ENCODE measurements at places on chromosomes 2 and 18. TPM values are rescaled to one million over a fixed set of nuclear protein-coding genes. Genes with fewer than 3 reads are reported as not detected.

- no peak for DNase-seq
These were observed 76.1 kb downstream of the MBP start for GRCh38 chr18:77056344-77057005.

KANSL3 gene
- total RNA-seq: 30.5 TPM

- DNase-seq: no peak
These were observed 158.9 kb downstream of the NEB start for GRCh38 chr2:151575338-151575737.

MAP4K3 gene
- 23.8 TPM for total RNA-seq

TSHZ1 gene
- 6.6 TPM for total RNA-seq

DNA sequence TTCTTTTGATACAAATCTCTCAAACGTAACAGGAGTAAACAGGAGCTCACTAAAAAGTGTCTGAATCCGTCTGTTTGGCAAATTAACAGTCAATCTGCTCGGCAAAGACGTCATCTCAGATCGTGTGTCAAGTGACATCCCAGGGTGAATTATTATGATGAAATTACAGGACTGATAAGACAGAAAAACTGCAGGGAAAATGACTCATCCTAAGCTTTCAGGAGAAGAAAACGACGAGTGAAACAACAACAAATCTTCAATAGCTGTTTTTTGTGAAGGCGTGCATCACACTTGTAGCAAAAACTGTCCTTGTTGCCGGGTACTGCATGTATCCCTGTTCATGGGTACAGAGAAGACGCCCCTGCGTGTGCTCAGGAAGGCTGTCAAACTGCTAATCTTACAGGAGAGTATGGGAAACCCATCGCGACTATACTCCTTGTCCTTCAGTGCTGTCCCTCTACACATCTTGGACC lies 24.9 kb downstream of the EPB41L3 start:
- DNase-seq: no peak

DNA sequence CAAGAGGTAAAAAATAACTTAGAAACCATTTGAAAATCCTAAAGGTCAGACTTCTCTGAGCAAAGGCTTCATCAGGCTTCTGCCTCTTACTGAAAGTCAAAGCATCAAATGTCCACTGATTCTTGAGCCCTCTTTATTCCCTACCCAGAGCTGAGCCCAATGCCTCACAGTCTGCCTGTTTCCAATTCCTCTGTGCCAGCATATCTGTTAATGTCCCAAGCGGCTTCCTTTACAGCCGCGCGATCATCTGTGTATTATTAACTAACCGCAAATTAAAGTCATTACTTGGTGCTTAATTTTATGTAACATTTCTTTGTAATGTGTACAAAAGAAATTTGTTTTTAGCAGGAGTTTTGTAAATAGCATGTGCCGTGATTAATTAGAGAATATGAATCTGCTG lies 418.8 kb upstream of the HNRNPA3 start:
- DNase-seq: no peak

DNA sequence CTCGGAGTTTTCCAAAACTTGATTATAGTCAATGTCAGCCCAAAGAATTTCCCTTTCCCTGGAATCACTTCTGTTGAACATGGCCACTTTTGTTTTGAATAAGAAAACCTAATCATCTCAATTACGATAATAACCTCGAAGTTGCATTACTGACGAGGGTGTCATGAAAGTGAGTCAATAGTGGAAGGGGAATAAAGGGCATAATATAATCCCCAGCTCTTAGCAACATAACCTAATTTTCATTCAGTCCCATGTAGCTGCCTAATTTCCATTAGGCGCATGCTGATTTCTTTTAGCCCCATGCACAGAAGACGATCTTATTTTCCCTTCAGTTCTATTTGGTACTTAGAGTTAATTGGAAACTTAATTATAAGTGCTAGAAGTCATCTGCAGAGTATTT lies 51.1 kb upstream of the RAPH1 start:
- DNase-seq: no peak

DNA sequence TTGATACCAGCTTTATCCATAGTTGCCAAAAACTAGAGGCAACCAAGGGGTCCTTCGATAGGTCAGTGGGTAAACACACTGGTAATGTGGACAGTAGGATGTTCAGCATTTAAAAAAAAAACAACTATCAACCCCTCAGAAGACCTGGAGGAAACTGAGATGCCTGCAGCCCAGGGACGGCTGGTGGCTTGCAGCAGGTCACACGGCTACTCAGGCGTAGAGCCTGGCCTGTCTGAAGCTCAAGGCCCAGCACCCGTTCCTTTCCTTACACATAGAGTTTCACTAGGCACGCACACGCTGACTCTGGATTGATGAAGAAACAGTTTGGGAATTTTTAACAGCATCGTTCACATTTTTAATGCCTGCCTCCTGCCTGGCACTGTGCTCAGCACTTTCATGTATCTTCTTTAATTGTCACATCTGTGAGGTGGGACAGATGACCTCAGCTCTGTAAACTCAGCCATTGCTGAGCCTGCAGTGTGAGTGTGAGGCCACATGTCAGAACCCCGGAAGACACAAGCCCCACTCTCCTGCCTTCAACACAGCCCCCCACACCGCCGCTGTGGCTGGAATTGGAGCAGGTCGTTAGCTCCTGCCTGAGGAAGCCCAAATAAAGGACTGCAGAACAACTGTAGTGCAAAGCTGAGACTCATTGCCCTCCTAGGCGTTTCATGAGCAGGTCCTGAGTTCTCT lies 40.7 kb downstream of the TRAPPC12 start:
- DNase-seq: no peak

GRCh38 chr2:197414039-197414438 lies 20.8 kb downstream of the SF3B1 start:
- DNase-seq: no peak

DNA sequence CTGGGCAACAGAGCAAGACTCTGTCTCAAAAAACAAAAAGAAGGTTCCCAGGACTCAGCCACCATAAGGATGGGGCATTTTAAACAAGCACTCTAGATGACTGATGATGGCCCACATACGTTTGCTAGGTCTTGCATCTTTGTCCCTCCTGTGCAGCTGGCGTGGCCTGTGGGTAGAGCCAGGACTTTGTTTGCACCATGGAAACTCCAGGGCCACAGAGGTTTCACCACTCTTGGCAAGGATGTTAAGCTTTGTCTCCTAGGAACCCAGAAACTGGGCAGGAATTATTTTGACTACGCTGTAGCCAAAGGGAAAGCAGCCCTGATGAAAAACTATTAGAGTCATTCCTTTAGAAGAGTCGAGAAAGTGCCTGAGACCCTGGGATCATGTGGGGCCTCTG lies 75.3 kb upstream of the STPG4 start:
- DNase-seq: no peak

GRCh38 chr2:26946841-26947784 lies 23.3 kb upstream of the MAPRE3 start:
- DNase-seq: no peak

- no peak for DNase-seq
These were observed 81.5 kb downstream of the MARCO start for GRCh38 chr2:119023534-119023933.

ABCG8 gene
- total RNA-seq: 16.8 TPM

DNA sequence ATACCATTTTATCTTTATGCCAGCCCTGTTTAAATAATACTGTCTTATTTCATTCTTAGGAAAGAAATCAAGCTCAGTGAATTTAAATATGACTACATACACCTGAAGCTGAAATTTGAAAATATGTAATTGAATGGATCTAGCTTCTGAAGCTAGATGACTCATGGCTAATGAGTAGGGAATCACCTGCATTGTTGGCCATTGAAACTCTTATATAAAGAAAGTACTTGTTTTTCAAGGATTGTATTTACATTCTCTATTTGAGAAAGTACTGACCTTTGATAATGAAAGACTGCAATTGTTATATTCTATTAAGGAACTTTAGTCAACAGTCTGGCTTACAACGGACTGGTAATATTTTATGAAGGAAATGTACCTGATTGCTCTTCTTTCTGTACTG lies 346.7 kb upstream of the LRATD1 start:
- no peak for DNase-seq

DNA sequence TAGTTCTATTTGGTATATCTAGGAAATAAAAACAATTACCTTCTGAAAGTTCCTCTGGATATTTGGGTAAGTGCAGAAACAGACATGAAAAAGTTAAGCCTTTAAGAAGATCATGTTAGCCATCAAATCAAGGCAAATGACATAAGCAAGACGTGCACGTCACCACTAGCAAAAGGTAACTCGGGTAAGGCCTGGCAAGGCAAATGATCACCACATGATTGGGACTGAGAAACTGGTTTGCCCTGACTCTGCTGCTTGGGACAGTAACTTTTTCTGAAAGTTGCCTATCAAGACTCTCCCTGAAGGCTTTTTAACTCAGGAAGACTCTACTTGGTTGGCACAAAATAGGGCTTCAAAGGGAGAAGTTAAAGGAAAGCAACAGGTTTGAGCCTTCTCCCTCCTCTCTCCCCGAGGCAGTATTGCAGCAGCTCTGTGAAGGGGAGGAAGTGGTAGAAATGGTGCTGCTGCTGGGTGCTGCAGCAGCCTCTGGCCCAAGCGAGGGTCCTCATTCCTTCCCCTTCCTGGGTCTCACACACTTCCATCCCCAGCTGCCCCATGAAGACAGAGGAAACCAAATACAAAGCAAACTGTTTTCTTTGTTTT lies 17.1 kb upstream of the TMEM237 start:
- no peak for DNase-seq

GRCh38 chr2:120489023-120489422 lies 143.1 kb downstream of the INHBB start:
- no peak for DNase-seq

- no peak for DNase-seq
These were observed 12.2 kb downstream of the PTPRM start for GRCh38 chr18:7579176-7579917.

- no peak for DNase-seq
These were observed 114.0 kb downstream of the RAPGEF4 start for GRCh38 chr2:172849519-172850217.

- no peak for DNase-seq
These were observed 435 bp downstream of the ADCY3 start for GRCh38 chr2:24919506-24920097.

DNA sequence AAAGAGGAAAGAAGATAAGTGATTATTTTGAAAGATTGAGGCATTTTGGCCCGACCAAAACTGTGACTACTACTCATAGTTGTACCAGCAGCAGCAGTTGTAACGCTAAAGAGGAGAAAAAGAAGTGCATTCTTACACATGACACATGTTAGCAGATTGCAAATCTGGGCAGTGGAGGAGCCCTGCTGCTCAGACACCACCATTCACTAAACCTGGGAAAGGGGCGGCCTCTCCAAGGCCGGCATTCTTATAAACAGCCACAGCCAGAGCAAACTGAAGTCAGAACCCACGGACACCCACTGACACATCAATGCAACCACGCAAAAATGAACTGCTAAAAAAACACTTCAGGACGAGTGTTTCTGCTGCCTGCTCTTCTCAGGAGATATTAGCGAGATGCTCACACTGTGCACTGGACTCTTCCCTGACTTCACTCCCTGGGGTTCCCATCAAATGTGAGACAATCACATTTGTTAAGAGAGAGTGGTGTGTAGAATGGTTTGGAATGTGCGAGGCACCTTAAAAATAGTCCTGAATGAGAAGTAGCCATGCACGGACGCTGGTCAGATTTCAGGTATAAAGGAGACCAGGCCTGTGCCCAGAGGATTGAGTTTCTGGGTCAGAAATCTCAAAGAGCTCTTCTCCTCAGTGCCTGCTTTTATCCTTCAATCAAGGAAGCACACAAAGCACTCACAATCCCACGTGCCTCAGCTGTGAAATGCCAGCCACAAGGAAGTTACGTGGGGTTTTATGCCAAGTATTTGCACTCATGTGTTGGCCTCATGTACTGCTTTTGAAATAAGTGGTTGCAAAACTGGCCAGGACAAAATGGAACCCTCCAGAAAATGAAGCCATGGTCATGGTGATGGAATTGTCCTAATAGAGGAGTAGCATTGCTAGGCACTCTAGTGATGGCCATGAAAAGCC lies 83.4 kb downstream of the MTCL1 start:
- no peak for DNase-seq

GRCh38 chr2:191195021-191195420 lies 44.2 kb upstream of the STAT4 start:
- DNase-seq: no peak

EVX2 gene
- total RNA-seq: not detected

EFR3B gene
- total RNA-seq: 0.33 TPM

GRCh38 chr2:190354003-190354690 lies 10.8 kb downstream of the INPP1 start:
- no peak for DNase-seq

EHD3 gene
- 20.2 TPM for total RNA-seq

SLC9A2 gene
- under 0.01 TPM for total RNA-seq

LOXHD1 gene
- 0.09 TPM for total RNA-seq

DNA sequence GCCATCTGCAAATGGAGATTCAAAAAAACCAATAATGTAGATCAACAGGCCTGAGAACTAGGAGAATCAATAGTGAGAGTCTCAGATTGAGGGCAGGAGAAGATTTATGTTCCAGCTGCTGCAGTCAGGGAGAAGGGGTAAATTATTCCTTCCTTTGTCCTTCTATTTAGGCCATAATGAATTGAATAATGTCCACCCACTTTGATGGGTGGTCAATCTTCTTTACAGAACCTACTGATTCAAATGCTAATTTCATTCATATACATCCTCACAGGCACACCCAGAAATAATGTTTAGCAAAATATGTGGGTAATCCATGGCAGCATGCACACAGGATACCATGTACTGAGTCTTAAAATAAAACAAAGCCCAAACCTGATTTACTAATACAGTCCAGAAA lies 695.3 kb upstream of the REG3G start:
- DNase-seq: no peak

DNA sequence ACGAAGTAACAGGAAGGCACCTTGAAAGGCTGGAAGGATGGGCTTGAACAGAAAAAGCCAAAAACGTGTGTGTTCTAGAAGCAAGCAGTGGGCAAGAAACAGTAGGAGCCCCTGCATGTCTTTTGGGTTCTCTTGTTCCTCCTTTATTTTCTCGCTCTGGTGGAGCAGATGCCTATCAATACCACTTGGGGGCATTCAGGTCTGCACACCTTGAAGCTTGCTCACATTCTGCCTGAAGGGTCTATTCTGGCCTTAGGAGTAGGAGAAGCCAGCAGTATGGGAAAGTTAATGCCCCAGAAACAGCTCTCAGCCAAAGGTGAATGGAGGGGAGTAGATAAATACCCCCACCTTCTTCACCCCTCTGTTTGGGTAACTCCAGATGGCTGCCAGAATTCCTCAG lies 204.5 kb downstream of the TXNL1 start:
- DNase-seq: no peak

GRCh38 chr2:134836986-134837385 lies 1.4 kb upstream of the ACMSD start:
- no peak for DNase-seq
